Central memory CD4-positive, alpha-beta T cell (primary cell): ENCODE measurements at places on chromosomes 2 and 18.

DNA sequence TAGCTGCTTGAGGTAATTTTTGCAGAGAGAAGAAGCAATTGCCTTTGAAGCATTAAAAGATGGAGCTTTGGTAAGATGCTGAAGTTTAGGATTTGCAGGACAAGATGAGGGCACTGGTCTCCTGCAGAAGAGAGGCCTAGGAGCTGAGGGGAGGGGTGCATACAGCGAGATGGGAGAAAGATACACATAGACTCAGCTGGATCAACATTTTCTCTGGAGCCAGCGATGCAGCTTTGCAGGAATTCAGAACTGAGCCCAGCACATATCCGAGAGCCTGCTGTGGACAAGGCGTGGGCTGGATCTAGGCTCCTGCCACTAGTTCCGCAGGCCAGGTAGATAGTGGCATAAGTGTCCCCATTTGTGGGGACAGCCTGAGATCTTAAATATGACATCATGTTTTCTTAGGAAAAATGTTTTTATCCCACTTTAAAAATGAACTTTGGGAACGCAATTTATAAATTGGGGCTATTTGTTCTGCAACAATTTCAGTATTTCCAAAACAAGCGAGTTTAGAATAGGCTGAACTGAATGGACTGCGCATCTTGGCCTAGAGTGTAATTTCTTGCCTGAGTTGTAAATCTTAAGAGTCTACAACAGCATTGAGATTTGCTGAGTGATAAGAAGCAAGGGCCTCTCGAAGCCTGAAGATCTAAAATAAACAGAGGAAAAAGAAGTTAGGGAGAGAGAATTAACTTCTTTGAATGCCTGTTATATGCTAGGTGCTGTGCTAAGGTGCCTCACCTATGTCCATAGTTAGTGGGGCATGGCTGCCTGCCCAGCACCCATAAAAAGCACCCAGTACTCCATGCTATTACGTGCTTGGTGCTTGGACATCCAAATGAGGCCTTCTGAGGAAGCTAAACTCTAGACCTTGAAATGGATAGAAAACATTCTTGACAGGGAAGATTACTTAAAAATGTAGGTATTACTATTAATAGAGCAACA is 17.3 kb downstream of the GRHL1 start:
- DNase-seq, result no peak

GRCh38 chr2:191643429-191643828 is 34.5 kb upstream of the NABP1 start:
- no peak for DNase-seq

DNA sequence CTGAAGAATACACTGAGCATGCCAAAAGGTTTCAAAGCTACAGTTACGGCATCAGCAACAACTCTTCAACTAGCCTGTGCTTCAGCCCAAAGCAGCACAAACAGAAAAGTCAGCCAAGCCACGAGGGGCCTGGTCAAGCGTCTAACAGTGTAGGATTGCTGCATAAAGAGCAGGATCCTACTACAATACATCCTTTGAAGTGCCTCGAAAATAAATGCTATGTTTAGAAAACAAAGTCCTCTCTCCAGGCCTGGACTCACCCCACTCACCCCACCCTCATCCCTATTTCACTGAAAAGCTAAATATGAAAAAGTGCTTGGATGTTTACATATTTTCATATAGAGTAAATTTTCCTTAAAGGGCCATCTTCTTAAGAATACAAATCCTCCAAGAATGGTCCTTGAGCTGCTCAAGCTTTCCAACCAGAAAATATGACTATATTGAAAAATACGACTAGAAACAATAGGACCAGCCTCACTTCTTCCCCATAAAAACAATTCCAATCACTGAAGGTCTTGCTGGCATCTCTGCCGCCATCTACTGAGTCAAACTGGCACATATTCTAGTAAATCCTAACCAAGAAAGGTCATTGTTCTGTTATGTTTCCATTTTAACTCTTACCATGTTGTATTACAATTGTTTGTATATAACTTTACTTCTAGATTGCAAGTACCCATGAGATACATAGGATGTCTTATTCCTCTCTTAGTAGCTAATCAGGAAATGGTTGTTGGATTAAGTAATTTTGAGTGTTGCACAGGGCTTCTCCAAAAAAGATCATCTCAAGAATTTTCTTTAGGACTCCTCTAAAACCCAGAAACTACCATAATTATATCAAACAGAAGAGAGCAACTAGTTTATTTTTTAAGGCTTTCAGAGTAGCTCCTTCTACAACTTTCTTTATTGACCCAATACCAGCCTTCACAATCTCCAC is 63.6 kb downstream of the CLHC1 start:
- DNase-seq, result peak; percentile 36

DNA sequence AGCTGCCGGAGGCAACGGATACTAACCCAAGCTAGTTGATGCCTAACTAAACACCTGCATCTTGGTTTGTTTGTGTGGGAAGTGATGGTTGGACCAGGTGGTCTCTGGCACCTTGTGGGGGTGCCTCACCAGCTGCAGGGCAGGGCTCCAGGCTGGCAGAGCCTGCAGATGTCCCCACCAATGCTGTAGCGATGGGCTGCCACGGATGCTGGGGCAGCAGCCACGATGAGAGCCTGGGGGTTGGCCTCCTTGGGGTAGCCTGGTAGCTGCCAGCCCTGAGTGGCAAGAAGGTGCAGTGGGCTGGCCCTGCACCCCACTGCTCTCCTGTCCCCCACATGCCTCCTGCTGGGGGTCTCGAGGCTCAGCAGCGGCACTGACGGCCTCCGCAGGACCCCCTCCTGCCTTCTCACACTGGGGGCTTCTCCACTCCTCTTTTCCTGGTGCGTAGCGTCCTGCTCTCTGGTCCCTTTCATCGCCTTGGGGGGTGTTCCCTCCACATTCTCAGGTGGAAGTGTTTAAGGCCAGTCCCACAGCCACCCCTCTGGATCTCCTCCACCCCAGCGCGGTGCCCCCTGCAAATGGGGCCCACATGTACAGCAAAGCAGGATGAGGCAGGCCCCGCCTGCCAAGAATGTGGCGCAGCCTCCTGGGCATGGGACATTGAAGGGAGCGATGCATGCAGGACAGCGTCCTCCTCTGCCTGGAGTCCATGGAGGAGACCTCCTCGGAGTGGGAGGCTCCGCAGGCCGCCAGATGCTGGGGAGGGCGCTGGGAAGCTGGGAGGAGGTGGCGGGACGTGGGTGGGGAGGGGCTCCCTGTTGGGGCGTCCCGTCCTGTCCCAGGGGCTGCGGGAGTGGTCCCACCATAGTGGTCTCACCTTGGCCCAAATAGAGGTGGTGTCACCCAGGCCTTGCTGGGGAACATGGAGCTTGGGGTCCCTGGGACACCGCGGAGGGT is 173.1 kb downstream of the ASB1 start:
- DNase-seq, result no peak

GRCh38 chr2:128665113-128665512 is 346.4 kb upstream of the HS6ST1 start:
- DNase-seq, result no peak

DNA sequence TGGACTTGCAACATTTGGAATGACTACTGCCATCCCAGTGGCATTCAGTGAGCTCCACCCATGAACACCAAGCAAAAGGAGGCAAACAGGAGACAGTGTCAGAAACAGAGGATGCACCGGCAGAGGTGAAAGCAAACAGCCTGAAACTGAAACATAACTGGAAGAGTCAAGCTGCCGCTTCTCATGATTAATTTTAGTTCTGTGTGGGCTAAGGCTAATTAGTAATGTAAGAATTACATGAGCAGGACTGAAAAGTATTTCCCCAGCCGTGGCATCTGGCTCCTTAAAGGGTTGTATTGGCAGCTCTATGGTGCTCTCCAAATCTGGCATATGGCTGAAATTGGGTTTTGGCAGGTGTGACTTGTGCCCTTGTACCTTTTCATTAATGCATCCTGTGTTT is 1108.1 kb downstream of the TSN start:
- no peak for DNase-seq

GRCh38 chr2:96882230-96882629 is 12.3 kb upstream of the SEMA4C start:
- DNase-seq, result no peak

DNA sequence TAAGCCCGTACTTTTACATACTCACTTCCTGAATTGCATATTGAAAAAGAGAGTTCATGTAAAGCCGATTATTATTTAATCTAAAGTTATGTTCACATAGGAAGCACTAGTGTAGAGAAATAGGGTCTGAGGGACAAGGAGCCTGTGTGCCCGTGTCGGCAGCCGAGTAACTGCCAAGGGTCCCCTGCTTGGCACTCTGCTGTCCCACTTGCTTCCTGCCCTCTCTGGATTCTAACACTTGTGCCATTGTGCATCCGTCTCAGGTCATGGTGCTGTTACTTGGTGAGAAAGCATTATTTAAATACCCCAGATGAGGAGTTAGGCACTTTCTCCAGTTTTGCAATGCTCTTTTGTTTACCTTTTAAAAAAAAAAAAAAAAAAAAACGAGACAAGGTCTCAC is 236.3 kb downstream of the AGAP1 start:
- no peak for DNase-seq

DNA sequence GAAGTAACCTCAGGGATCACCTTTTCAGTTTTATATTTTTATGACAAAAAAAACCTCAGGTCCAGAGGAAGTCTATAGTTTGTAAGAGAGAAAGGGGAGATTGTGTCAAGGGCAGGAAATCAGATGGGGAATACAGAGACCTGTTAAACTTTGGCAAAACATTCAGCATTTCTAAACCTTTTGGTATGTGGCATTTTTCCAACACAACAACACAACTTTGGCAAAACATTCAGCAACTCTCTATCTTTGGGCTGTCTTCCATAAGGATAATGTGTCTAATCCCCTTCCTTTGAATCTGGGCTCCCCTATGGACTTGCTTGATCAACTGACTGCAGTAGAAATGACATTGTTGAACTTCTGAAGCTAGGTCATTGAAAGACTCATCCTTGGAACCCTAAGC is 220.6 kb upstream of the CCDC68 start:
- no peak for DNase-seq

GRCh38 chr18:26071725-26072124 is 18.7 kb downstream of the SS18 start:
- DNase-seq, result no peak

- no peak for DNase-seq
Observed at GRCh38 chr2:144683966-144684365, 164.0 kb upstream of the ZEB2 start.

GRCh38 chr2:172962824-172963223 is 112.8 kb upstream of the MAP3K20 start:
- no peak for DNase-seq

DNA sequence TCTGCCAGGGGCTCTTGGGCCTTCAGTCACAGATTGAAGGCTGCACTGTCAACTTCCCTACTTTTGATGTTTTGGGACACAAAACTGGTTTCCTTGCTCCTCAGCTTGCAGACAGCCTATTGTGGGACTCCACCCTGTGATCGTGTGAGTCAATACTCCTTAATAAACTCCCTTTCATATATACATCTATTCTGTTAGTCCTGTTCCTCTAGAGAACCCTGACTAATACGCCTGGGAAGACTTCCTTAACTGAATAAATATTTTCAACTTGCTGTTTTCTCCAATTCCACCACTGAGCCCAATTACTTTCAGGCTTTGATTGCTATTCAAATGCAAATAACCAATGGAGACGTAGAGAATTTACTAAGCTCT is 61.4 kb upstream of the CCDC195 start:
- DNase-seq, result no peak

DNA sequence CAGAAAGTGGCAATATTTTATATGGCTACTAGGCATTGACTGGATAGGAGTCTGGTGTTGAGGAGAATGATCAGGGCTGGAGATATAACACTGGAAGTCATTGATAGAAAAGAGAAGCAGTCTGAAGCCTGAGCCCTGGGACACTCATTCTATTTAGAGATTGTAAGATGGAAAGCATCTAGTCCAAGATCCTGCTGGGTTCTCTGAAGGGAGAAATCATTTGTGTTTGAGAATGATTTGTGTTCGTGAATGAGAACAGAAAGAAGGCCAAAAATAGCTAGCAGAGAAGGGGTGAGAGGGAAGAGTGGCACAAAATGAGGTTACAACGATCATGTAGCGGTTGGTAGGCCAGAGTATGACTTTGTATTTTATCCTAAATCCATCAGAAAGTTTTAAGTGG is 7.6 kb upstream of the ALS2 start:
- no peak for DNase-seq

DNA sequence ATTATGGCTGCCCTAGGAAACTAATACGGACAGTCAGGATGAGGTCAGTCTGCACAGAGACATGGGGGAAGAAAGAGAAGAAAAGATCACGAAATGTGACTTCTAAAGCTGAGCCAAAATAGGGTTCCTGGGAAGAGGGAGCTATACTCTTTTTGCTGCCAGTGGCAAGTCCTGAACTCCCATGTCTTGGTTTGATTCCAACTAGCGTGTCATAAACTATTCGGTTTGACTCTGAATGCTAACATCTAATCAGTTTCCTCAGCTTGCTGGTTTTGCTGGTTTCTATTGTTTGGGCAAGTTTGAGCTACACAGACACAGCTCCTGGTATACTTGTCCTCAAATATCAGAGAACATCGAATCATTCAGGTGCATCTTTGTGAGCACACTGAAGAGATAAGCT is 80.5 kb upstream of the CYP1B1 start:
- no peak for DNase-seq

GRCh38 chr2:97752342-97753334 is 39.3 kb downstream of the ZAP70 start:
- no peak for DNase-seq

DNA sequence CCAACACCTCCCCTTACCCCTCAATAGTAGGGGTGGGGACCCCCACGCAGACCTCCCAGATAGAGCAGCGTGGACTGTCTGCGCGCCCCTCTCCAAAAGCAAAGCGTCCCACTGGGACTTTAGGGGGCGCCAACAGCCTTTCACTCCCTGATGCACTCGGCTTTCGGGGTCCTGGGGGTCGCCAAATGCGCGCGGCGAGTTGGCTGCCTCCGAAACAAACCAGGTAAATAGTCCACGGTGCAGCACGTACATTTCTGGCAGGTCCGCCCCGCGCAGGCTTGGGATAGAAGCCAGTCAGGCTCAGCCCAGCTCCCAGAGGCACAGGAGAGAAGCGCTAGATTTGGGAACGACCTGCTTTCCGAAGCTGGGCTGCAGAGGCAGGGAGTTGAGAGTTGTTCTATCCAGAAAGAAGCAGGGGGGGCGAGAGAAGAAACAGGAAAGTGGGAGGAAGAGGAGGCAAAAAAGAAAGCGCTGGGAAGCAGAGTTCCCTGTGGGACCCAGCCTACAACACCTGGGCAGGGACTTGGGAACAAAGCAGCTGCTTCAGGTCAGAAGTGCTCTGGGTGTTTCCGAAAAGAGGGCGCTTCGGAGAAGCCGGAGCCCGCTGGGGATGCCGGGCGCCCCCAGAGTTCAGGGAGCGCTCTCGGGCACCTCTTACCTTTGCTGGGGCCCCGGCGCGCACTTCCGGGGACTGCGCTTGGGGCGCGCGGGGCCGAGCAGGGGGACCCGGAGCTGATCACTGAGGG is 544 bp downstream of the EVA1A start:
- DNase-seq, result no peak

GRCh38 chr2:85648619-85649018 is 19.4 kb downstream of the SFTPB start:
- DNase-seq, result no peak

GRCh38 chr18:50558948-50559751 is 737 bp upstream of the MAPK4 start:
- no peak for DNase-seq

DNA sequence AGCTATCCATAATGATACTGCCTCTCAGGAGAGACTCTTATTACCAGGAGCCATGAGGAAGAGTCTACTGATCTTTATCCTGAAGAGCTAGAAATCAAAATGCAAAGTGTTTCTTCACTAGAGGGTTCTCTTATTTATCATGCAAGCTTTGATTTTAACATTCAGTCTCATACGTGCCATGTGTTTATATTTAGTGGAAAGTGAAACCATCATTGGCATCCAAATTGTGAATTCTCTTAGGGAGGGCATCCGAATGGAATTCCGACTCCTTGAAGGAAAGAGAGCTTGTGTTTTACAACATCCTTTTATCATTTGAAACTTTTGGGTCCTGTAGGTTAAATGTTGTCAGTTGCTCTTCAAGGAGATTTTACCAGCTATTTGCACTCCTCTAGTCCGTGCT is 170.4 kb upstream of the SESTD1 start:
- no peak for DNase-seq
